Endothelial cell of umbilical vein (primary cell): ENCODE measurements at places on chromosomes 4 and X. TPM values are rescaled to one million over a fixed set of nuclear protein-coding genes. Genes with fewer than 3 reads are reported as not detected.

ADAMTS3 gene
- total RNA-seq, result 1.3 and 1.5 TPM in 2 replicates

HELT gene
- not detected in 2 replicates for total RNA-seq

ARMCX2 gene
- 75.2 and 103 TPM in 2 replicates for total RNA-seq

RTL9 gene
- total RNA-seq, result not detected in 2 replicates

HMGB3 gene
- 124 and 127 TPM in 2 replicates for total RNA-seq

CT45A3 gene
- total RNA-seq, result not detected in 2 replicates

PPP4R3C gene
- not detected in 2 replicates for total RNA-seq

SMIM31 gene
- total RNA-seq, result not detected in 2 replicates

ATP8A1 gene
- total RNA-seq, result 1.9 and 11.5 TPM in 2 replicates

NMU gene
- 3.7 TPM in 1 of 2 replicates, not detected in the other for total RNA-seq

USP17L5 gene
- total RNA-seq, result not detected in 2 replicates

PRAF2 gene
- total RNA-seq, result 41.6 and 45.4 TPM in 2 replicates

CLDN2 gene
- not detected in 2 replicates for total RNA-seq
